Stomach (tissue), 19 donors: ENCODE measurements at places on chromosomes 11 and 22.

GRCh38 chr11:104049116-104049515 is 12.7 kb downstream of the DDI1 start:
- no peak for DNase-seq

GRCh38 chr11:86910592-86910991 is 44.6 kb downstream of the FZD4 start:
- no peak for DNase-seq

- peak; percentile 2 for DNase-seq
These were observed 163.4 kb upstream of the SYN3 start for GRCh38 chr22:33221568-33221967.

- no peak for DNase-seq
These were observed 60.4 kb downstream of the RDX start for GRCh38 chr11:110235966-110236365.

DNA sequence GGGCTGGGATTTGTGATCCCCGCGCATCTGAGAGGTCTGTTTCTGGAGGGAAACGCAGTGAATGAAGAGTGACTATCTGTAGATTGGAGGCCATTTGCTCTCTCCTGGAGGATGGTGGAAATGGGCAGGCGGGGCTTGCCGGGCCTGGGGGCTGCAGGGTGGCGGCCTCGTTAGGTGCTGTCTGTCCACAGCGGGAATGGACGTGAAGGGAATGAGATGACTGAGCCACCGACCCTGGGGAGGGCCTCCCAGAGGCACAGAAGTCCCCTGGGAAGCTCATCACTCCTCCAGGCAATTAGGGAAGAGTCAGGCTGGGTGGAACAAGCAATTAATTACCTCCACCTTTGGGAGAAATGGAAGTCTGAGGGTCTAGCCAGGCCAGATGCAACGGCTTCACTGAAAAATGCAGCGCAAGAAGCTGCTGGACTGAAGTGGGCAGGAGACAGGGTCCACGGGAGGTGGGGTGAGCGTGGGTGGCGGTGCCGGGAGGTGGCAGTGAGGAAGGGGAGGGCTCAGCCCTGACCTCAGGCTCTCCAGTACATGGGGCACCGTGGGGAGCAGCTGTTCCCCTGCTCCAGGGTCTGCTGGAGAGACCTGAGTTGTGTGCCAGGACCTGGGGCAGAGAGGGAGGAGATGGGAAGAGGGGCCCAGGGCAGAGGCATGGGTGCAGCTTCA is 524.5 kb downstream of the BRD1 start:
- DNase-seq, result peak; percentile 11

DNA sequence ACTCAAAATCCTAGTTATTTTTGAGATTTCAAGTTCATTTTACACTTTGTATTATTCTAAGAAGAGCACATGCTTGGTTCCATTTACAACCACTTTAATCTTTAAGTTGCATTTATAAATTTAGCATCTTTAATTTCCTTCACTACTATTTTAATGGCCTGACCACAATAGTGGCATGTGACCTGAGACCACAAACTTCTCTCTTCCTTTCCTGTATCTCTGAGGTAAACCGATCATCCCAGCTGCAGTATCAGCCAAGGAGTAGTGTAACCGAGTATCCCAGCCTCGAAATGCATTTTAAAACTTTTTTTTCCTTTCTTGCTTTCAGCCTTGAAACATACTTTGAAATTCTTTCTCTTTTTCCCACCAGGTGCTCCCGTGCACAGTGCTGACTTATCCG is 28.7 kb upstream of the CBX6 start:
- no peak for DNase-seq

GRCh38 chr11:18700375-18700774 is 1.8 kb downstream of the TMEM86A start:
- DNase-seq, result no peak

DNA sequence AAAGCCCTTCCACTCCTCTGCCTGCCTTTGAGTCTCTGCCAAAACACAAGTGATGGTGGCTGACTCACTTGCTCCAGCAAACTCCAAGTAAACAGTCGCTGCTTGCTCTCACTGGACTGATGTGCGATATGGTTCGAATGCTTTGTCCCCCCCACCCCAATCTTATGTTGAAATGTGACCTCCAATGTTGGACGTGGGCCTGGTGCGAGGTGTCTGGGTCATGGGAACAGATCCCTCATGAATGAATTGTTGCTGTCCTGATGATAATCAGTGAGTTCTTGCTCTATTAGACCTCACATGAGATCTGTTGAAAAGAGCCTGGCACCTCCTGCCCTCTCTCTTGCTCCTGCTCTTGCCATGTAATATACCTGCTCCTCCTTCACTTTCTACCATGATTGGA is 747.9 kb downstream of the OPCML start:
- DNase-seq, result no peak

- DNase-seq, result no peak
These were observed 26.3 kb upstream of the SMCO4 start for GRCh38 chr11:93569496-93569895.

GRCh38 chr11:64138398-64138797 is 27.5 kb downstream of the MACROD1 start:
- no peak for DNase-seq

DNA sequence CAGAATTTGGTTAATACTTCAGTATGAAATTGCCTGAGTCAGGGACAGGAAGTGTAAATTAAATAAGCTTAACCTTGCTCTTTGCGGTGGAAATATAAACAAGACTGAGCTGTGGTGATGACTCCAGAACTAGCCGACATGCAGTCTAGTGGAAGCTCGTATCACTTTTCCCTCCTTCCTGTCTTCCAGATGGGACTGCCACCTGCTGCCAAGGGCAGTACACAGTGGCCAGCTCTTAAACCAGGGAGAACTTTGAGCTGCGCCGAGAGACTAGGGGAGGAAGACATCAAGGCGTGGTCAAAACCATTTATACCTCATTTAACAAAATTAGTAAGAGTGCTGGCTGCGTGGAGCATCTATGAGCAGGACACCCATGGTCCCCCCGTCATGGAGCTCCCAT is 31.3 kb upstream of the CTTN start:
- no peak for DNase-seq

- no peak for DNase-seq
These were observed 8.9 kb downstream of the FIBIN start for GRCh38 chr11:27002838-27003237.

DNA sequence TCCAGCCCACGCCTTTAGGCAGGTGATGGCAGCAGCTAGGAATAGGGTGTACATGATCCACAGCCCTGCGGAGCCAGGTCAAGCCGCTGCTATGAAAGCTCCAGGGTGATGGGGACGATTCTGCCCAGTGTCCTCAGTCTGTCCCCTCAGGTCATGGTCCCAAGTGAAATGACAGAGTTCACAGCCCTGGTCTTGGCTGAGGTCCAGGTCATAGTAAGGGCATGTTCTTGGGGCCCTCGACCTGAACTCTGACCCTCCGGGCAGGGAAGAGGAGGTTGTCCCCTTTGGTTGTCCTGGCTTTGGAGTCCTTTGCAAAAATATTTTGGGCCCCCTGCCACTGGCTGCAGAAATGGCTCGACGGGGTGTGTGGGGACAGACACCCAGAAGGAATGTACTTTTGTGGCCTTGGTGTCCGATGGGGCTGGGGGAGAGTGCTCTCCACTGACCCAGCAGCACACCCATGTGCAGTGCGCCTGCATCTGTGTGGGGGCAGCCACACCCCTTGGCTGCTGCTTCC is 7.3 kb downstream of the C22orf31 start:
- DNase-seq, result no peak

DNA sequence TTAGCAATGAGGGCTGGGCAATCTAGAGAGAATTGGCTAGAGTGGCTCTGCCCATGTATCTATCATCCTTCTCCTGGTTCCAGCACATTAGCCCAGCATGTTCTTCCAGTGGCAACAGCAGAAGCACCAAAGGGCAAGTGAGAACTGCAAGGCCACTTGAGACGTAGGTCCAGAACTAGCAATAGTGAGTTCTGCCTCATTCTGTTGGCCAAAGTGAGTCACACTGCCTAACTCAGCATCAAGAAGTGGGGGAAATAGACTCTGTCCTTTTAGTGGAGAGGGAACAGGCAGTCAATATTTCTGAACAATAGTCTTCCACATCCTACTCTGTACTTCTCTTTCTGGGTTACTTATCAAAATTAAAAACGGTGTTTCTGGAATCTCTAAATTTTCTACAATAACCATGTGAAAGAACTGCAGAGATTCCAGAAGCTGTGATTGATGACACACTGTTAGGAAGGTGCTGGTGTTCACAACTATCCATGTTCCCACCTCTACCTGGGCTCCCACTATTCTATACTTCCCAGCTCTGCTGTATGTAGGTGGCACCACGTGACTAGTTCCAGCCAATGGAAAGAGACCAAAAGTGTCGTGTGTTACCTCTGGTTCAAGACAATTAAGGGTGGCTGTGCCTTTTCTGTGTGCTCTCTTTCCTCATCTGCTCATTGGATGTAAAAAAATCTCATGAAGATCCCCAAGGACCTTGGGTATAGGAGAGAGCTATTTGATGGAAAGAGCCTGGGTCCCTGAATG is 23.4 kb upstream of the GRK3 start:
- no peak for DNase-seq

DNA sequence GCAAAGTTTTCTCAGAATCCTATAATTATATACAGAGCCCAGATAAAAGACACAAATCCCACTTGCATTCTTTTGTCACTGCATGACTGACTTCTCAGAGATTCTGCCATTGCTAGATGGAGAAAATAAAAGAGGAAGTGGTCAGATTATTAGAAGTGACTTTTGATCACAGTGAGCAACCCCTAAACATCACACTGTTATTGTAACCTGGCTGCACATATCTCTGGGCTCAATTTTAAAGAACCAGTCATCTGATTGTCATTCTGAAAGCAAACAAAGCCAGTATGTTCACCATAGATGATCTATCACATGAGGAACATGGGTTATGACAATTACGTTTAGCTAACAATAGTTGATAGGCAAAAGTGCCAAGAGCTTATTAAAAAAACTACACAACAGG is 47.8 kb downstream of the COPB1 start:
- no peak for DNase-seq

DNA sequence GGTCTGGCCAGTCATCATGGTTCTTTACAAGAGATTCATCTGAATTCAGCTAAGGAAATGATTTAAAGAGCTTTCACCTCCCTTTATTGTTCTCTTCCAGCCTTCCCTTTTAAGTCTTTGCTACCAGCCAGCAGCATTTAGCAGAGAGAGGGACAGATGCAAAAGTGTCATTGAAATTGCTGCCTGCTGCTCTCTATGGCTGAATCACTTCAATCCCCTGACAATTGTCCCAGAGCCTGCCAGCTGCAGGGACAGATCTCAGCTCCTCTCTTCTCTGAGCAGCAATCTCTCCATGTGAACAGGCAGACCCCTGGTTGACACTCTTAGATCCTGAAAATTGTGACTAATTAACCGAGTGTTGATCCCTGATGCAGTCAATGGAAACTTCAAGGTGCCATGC is 816.9 kb upstream of the CCDC90B start:
- DNase-seq, result no peak

DNA sequence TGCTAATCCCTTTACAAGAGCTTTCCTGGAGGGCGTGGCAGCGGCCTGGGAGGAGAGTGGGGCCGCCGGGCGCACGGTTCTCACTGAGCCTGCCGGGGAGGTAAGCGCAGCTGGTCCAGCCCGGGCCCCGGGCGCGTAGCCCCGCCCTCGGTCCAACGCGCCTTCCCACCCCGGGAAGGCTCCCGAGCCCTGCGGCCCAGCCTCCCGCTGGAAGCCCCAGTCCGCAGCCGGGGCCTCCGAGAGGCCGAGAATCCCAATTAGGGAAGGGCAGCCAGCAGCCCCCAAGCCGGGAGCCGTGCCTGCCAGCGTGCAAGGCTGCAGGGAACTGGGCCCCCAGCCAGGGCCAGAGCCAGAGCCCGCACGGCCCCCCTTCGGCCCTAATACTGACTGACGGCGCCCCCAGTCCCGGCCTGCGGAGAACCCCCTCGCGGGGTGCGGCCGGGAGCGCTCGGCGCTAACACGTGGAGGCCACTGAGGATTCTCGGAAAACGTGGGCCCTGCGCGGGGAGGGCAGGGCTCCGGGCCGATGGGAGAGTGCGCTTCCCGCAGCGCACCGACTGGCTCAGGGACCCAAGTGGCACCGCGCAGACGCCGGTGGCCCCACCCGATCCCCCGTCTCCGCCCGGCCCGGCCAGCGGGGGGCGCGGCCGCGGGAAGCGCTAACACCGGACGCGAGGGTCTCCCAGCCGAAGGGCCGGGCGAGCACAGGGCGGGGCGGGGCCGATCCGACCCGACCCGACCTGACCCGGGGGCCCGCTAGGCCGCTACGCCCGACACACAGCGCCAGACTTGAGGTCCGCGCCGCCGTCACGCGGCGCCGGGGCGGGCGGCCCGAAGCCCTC is 5.7 kb downstream of the ZFTA start:
- peak; percentile 54 for DNase-seq

DNA sequence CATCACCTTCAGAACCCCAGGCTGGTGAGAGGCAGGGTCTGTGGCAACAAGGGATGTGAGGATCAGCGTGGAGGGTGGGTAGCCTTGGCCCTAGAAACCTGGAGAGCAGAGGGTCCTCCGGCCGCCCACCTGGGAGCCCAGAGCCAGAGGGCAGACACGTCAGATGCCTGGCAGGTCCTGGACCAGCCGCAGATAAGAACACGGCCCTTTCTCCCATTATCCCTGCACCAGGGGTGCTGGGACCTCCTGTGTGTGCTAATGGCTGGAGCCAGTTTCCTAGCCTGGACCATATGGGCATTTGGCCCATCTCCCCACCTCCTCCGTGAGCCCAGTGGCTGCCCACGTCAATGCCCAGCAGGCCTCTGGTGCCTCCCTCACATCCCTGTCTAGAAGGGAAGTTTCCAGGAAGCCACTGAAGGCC is 88.4 kb downstream of the MORC2 start:
- peak; percentile 2 for DNase-seq

GRCh38 chr22:44745853-44746789 is 6.3 kb upstream of the ARHGAP8 start:
- no peak for DNase-seq

GRCh38 chr11:94781837-94782236 is 13.7 kb downstream of the AMOTL1 start:
- DNase-seq, result no peak

DNA sequence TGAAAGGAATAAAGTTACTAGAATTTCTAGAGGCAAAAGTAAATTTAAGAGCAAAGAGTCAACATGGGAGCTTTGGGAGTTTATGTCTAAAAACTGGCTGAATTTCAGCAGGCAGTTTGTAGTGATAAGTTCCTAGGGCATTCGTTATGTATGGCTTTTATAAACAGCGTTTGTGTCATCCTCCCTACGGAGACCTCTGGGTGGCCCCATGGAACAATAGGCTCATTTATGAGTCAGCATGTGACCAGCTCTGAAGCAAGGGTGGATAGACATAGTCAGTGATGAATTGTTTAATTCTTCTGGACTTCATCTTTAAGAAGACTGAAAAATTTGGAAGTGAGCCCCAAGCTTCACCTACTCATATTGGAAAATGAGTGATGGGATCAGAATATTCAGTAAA is 37.1 kb downstream of the SVIP start:
- no peak for DNase-seq

GRCh38 chr11:13781153-13781552 is 112.7 kb downstream of the FAR1 start:
- DNase-seq, result no peak

- no peak for DNase-seq
These were observed 136.0 kb upstream of the SORL1-AS1 start for GRCh38 chr11:121588747-121589146.

DNA sequence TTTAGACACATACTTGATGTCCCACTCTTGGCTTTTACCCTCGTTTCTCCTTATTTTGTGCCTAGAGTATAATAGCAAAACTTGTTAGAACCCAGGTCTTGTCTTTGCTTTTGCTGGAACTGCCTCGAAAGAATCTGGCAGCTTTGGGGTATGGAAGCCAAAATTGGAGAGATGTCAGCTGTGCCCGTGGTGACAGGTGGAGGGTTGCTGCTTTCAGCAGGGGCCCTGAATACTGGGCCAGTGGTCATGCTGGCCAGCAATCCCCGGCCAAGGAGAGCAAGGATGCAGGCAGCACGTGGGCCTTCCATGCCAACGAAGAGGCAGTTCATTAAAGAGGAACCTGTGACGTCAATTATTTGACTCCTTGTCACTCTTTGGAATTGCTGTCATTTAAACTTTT is 181.1 kb downstream of the HIPK3 start:
- no peak for DNase-seq
